ENCODE measurements at places on chromosomes 2 and 18.

GRCh38 chr18:49663899-49664890 is 102.3 kb downstream of the LIPG start:
- no peak for DNase-seq

DNA sequence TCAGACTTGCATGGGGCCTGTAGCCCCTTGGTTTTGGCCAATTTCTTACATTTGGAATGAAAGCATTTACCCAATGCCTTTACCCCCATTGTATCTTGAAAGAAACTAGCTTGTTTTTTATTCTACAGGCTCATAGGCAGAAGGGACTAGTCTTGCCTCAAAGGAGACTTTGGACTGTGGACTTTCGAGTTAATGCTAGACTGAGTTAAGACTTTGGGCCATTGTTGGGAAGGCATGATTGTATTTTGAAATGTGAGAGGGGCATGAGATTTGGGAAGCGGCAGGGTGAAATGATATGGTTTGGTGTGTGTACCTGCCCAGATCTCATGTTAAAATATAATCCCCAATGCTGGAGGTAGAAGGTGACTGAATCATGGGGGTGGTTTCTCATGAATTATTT is 13.4 kb upstream of the WDR75 start:
- no peak for DNase-seq

GRCh38 chr18:27378431-27379095 is 193.5 kb upstream of the CHST9 start:
- DNase-seq = no peak

GRCh38 chr2:61196671-61197070 is 34.7 kb downstream of the C2orf74 start:
- DNase-seq = no peak

GRCh38 chr2:36356298-36356989 is 866 bp downstream of the CRIM1 start:
- DNase-seq = no peak

DNA sequence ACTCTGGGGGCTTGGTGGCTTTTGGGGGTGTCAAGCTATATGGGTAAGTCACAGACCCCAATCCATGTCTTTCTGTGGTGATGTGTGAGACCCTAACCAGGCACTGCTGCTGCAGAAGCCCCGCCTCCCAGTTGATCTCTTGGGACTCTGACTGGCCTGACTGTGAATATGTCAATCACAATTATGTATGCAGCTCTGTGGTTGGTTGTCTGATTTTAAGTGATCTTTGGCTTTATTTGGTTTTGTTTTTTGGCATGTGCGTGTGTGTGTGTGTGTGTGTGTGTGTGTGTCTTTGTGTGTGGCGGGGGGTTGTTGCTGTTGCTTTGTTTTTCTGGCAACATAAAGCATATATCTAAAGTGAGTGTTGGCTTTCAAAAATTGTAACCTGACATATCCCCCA is 78.5 kb upstream of the GLS start:
- DNase-seq = no peak

DNA sequence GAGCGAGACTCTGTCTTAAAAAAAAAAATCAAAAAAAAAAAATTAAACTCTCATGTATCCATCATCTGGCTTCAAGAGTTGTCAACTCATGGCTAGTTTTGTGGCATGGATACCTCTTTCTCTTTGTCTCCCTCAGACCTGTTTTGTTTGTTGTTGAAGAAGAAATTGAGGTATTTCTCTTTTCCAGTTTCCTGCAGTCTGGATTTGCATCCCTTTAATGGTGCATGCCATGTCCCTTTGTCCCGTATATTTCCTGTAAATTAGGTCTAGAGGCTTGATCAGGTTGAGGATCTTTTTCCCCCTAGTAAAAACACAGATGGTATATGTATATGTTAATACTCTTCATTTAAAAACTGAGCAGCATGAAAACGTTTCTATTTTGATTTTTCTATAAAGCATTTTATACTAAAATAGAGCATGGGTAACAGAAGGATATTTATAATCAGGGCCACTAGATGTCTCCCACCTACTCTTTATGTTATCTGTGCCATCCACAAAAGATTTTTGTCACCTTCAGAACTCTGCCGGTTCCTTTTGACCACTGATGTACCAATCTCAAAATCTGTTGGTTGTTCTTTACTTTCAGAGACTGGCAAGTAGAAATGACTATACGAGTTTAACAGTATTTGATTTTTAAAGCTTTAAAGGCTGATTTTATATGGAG is 80.1 kb downstream of the GALNT1 start:
- no peak for DNase-seq

DNA sequence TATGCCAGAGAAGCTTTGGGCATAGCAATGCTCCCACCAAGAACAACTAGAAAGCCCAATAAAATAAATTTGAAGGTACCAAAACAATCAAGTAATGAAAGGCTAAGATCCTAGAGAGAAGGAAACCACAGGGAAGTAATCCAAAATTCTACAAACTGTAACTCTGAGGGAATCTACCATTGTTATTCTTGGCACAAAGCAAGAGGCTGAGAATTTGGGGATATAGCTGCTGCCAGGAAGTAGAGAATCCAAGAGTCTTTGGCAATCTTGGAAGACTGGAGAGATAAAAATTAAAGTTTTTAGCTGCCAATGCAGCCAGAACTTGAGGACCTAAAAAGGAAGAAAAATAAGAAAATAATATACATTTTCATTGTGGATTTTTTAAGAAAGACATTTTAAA is 68.5 kb downstream of the PIGN start:
- no peak for DNase-seq

GRCh38 chr2:45964223-45964841 is 312.9 kb downstream of the PRKCE start:
- DNase-seq = peak; percentile 87

GRCh38 chr2:68737711-68738110 is 3.1 kb downstream of the ARHGAP25 start:
- DNase-seq = no peak
